ENCODE measurements at places on chromosomes 2 and 18. TPM values are rescaled to one million over a fixed set of nuclear protein-coding genes. Genes with fewer than 3 reads are reported as not detected.

IL36B gene
- not detected for polyA plus RNA-seq

MAL gene
- not detected for polyA plus RNA-seq

FOXI3 gene
- polyA plus RNA-seq, result 6.8 TPM

MEP1B gene
- polyA plus RNA-seq, result not detected

FEV gene
- polyA plus RNA-seq, result not detected

SKOR2 gene
- polyA plus RNA-seq, result 0.05 TPM

ACKR3 gene
- polyA plus RNA-seq, result 22.3 TPM

RAB6C gene
- polyA plus RNA-seq, result 0.03 TPM

DSC2 gene
- 2.5 TPM for polyA plus RNA-seq

CFAP221 gene
- polyA plus RNA-seq, result 0.14 TPM

APLF gene
- polyA plus RNA-seq, result 7.3 TPM

NAT8 gene
- not detected for polyA plus RNA-seq

HOXD12 gene
- polyA plus RNA-seq, result not detected

FABP1 gene
- 0.09 TPM for polyA plus RNA-seq

DNAJC10 gene
- 13.4 TPM for polyA plus RNA-seq

DNAJC5G gene
- 0.83 TPM for polyA plus RNA-seq

IL1RL2 gene
- not detected for polyA plus RNA-seq

SERPINB13 gene
- polyA plus RNA-seq, result not detected

CYP27C1 gene
- polyA plus RNA-seq, result 1.3 TPM

SIGLEC15 gene
- polyA plus RNA-seq, result 0.20 TPM

MBD1 gene
- polyA plus RNA-seq, result 32.2 TPM

RNF125 gene
- polyA plus RNA-seq, result 14.3 TPM

HADHB gene
- polyA plus RNA-seq, result 47.7 TPM

KCNIP3 gene
- 0.33 TPM for polyA plus RNA-seq

HNMT gene
- polyA plus RNA-seq, result 1.6 TPM

OSR1 gene
- polyA plus RNA-seq, result 0.05 TPM

SMYD1 gene
- polyA plus RNA-seq, result 0.06 TPM

MYL12A gene
- polyA plus RNA-seq, result 88.4 TPM

GPR75 gene
- polyA plus RNA-seq, result 4.3 TPM

PPM1G gene
- 73.3 TPM for polyA plus RNA-seq

CRYGD gene
- polyA plus RNA-seq, result 7.1 TPM

BCL2 gene
- 0.75 TPM for polyA plus RNA-seq

GALNT14 gene
- polyA plus RNA-seq, result 13.0 TPM

PCARE gene
- not detected for polyA plus RNA-seq

DSG4 gene
- not detected for polyA plus RNA-seq

B4GALT6 gene
- polyA plus RNA-seq, result 4.3 TPM

FBXO36 gene
- polyA plus RNA-seq, result 3.4 TPM

C2orf80 gene
- 0.97 TPM for polyA plus RNA-seq

THUMPD2 gene
- polyA plus RNA-seq, result 8.6 TPM

UPP2 gene
- not detected for polyA plus RNA-seq

IL36RN gene
- polyA plus RNA-seq, result not detected

IL37 gene
- 0.18 TPM for polyA plus RNA-seq

ZSWIM2 gene
- polyA plus RNA-seq, result not detected

PAX8 gene
- polyA plus RNA-seq, result 0.08 TPM

PKP4 gene
- 48.2 TPM for polyA plus RNA-seq

SEPTIN2 gene
- 288 TPM for polyA plus RNA-seq

ZBTB7C gene
- polyA plus RNA-seq, result 0.15 TPM

FIGN gene
- 5.0 TPM for polyA plus RNA-seq

COL5A2 gene
- polyA plus RNA-seq, result 4.7 TPM

CCDC85A gene
- 0.14 TPM for polyA plus RNA-seq

IL1R1 gene
- polyA plus RNA-seq, result 0.19 TPM

TUBB6 gene
- polyA plus RNA-seq, result 223 TPM

LONRF2 gene
- polyA plus RNA-seq, result 0.24 TPM

AMER3 gene
- polyA plus RNA-seq, result 0.17 TPM

All from H1 (cell line).